ENCODE measurements at places on chromosomes 6 and 20.
A peak's percentile ranks its signal among the peaks of the same experiment; 100 is the strongest.

DNA sequence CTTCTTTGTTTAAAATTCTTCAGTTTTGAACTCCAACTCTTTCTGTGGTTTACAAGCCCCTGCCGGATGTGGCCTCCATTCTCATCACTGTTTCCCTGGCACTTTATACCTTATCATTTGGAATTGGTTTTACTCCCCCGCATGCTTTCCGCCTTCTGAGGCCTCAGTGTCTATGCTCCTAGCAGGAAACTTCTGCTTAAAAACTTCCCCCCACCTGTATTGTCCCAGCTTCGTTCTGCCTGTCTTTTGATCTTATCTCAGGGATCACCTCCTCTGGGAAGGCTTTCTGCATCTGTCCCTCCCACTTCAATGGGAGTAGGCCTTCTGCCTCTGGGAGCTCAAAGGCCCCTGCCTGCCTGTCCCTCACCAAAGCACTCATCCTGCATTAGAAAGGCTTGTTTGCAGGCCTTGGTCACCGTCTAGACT, 3.4 kb upstream of the ANGPT4 start:
- DNase-seq = no peak

- DNase-seq = peak; percentile 9
These were observed 98.3 kb downstream of the SASH1 start for GRCh38 chr6:148440877-148441453.

DNA sequence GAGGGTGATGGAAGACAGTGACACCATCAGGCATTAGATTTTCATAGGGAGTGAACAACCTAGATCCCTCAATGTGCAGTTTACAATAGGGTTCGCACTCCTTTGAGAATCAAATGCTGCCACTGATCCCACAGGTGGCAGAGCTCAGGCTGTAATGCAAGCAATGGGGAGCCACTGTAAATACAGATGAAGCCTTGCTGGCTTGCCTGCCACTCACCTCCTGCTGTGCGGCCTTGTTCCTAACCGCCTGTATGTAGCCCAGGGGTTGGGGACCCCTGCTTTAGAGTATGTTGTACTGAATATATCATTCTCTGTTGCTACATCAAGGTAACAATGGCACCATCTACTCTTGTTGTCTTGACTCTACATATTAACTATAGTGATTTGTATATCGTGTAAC, 37.1 kb downstream of the TPD52L1 start:
- no peak for DNase-seq

DNA sequence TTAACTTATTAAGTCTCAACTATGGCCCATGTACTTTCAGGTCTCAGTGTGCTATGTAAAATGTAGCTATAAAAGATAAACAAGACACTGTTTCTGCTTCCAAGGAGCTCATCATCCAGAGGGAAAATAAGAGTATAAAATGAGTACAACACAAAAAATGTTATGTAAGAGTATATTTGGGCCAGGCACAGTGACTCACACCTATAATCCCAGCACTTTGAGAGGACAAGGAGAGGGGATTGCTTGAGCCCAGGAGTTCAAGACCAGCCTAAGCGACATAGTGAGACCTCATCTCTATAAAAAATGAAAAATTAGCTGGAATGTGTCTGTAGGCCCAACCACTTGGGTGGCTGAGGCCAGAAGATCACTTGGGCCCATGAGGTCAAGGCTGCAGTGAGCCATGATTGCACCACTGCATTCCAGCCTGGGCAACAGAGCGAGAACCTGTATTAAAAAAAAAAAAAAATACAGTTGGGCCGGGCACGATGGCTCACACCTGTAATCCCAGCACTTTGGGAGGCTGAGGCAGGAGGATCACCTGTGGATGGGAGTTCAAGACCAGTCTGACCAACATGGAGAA, 124.0 kb downstream of the EDN1 start:
- no peak for DNase-seq

GRCh38 chr6:43325876-43326275, 17.2 kb upstream of the CRIP3 start:
- no peak for DNase-seq

- no peak for DNase-seq
These were observed 3.5 kb downstream of the AKIRIN2 start for GRCh38 chr6:87698547-87699006.

DNA sequence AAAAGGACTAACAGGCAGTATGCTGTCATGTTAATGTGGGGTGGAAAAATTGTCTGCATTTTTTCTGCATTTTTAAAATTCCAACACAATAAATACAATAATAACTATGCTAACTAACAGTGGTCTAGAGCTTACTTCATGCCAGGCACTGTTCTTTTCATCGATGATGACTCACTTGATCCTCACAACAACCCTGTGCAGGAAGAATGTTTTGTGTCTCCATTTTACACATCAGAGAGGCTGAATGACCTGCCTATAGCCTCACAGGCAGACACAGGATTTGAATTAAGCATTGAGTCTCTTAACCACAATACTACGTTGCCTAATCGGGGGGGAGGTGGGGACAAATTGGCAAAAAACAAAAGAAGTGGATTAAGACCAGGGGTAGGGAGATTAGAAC, 26.9 kb upstream of the FANCE start:
- no peak for DNase-seq

- DNase-seq = no peak
These were observed 8.1 kb upstream of the TSPYL1 start for GRCh38 chr6:116287689-116288282.

DNA sequence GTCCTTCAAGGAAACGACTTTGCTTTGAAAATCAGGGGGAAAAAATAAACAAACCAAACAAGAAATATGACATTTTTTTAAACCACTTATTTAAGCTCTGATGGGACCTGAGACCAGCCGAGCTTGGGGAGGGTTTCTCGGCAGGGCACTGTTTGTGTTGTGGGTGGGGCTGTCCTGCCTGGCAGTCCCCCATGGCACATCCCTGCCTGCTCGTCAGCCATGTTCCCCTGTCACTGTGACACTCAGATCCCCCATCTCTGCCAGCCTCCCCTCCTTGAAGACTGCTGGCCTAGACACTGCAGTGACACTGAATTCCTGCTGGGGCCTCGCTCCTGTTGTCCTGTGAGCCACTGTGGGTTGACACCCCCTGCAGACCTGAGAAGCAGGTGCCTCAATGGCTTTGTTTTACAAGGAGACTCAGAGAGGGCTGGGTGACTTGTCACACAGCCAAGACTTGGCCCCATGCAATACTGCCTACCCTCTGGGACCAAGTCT, 95.1 kb upstream of the PTPN1 start:
- no peak for DNase-seq

DNA sequence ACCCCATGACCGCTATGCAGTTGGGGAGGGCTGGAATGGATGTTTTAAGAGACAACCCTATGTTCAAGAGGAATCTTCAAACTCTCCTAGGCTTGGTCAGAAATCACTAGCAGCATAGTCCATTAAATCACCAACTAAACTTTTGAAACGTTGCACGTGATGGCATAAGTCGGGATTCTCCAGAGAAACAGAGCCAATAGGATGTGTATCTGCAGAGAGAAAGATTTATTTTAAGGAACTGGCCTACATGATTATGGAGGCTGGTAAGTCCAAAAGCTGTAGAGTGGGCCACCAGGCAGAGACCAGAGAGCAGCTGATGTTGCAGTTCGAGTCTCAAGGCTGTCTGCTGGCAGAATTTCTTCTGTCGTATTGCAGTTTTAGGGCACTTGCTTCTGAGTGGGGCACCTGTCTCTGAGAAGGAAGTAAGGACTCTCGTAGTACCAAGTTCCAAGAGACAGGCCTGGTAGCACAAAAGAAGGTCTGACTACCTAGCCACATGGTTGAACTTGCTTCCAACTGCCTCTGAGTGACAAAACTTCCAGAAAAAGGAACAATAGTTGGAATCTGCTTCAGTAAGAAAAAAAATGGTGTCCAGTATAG, 11.9 kb upstream of the IFNGR1 start:
- DNase-seq = no peak

- DNase-seq = no peak
These were observed 187.6 kb downstream of the CD83 start for GRCh38 chr6:14305131-14305530.

GRCh38 chr6:33508935-33509926, 54.9 kb downstream of the ZBTB9 start:
- no peak for DNase-seq

DNA sequence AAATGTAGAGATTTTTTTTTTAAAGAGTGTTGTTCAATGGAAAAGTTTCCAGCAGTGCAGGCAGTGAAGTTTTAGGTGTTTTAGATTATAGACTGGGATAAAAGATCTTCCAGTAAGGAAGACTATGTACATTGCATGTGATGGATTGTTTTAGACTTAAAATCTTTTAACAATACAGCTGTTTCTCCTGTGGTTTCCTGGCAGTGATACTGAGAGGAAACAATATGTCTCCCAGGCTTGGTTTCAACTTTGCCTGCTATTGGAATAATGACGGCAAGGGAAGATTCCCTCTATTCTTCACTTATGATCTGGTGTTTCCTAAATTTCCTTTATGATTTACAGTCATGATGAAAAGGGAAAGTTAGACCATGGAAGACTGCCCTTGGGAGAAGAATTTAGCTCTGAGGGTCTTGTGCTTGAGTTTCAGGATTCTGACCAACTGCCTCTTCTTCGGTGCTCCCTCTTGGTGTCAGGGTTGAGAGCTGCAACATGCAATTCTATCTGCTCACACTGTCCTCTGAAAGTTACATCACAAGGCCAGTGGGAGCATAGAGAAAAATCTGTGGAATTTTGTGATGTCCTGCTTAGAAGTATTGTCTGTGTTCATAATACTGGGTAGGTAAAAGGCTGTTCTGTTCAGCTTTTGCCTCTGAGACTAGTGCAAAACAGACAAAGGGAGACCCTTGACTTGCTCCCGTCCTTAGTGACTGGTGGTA, 262.8 kb upstream of the MAN1A1 start:
- DNase-seq = no peak

- no peak for DNase-seq
These were observed 60.7 kb upstream of the ADGRG6 start for GRCh38 chr6:142241061-142241460.

DNA sequence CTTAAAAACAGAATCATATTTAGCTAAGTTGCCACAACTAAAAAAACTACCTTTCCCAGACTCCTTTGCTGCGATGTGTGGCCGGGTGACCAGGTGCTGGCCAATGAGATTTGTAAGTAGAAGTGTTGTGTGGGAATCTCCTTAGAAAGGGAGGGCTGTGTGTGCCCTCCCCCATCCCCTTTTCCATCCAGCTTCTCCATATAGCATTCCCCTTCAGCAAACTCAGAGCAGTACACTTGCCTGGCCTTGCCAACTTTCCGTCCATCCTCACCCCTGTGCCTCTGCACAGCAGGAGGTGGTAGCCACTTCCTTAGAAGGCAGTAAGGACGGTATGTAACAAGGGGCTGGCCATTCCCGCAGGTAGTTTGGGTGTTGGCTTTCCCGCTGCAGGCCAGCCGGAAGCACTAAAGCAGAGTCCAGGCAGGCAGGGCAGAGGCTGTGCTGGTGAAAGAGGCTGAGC, 22.3 kb upstream of the KCNK16 start:
- DNase-seq = no peak

DNA sequence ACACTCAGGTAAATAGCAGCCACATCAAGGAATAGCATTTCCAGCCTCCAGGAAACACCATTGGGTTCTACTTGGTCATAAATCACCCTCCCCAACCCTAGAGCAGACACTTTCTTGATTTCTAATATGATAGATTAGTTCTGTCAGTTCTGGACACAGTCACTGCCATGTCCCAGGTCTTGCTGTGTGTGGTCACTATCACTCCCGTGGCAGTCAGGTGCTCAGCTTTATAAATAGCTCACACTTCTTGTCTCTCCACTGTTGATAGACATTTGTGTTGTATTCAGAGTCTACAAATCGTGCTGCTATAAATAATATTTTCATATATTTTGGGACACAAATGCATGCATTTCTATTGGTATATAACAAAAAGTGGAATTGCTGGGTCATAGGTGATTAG, 13.3 kb downstream of the HLA-F start:
- DNase-seq = no peak

GRCh38 chr6:138531387-138531786, 32.1 kb upstream of the NHSL1 start:
- no peak for DNase-seq

DNA sequence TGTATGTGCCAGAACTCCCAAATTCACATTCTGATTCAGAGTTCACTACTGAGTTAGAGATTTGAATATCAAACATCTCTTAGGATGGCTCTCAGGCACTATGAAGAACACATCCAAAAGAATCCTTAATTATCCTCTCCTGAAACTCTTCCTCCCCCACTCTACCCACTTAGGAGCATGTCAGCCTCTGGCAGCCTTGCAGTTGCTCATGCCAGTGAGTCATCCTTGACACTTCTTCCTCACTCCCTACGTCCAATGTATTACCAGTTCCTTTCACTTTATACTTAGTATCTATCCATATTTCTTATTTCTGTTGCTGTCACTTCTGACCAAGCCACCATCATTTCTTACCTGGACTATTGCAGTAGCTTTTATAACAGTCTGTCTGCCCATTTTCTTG, 192.0 kb upstream of the IMPG1 start:
- DNase-seq = no peak

DNA sequence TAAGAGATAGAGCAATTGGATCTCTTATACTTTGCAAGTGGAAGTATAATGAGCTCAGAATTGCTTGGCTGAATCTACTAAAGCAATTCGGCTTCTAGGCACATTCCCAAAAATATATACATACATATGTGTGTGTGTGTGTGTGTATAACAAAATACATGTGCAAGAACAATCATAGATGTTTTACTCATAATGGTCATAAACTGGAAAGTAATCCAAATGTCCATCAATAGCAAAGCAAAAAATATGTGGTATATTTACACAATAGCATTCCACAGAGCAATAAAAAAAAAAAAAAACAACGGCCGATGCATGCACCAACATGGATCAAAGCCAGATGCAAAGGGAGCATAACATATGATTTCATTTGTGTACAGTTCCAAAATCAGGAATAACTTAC, 707.9 kb downstream of the RFPL4B start:
- no peak for DNase-seq

DNA sequence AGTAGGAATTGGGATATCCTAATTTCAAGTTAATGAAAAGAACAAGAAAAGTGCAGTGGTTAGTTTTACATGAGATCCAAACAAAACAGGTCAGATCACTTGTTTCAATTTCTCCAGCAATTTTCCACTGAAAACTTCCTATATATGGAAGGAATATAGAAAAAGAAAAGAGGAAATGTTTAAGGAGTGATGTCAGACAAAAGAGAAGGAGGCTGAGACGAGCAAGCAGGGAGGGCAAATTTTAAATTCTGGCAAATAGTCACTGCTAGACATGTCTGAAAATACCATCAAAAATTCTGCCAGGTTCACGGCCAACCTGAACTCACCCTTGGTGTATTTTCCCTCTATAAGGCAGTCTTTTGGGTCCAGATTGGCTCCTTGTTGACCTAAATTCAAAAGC, 9.5 kb upstream of the NUP153 start:
- no peak for DNase-seq

- no peak for DNase-seq
These were observed 62.1 kb downstream of the BMP2 start for GRCh38 chr20:6829510-6830116.

- DNase-seq = no peak
These were observed 716.2 kb downstream of the EYS start for GRCh38 chr6:64990652-64991304.

DNA sequence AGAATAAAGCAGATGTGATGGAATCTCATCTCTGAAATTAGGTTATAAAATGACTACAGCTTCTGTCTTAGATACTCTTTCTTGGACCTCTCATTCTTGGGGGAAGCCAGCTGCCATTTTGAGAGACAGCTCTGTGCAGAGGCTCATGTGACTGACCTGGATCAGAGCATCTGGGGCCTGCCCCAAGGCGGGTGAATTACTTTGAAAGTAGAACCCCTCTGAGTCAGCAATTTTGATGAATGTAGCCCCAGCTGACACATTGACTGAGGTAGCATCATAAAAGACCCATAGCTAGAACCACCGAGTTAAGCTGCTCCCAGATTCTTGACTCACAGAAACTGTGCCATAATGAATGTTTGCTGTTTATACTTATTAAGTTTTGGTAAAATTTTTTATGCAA, 124.5 kb downstream of the THEMIS start:
- no peak for DNase-seq
